ENCODE measurements at places on chromosomes 12 and 14.

DNA sequence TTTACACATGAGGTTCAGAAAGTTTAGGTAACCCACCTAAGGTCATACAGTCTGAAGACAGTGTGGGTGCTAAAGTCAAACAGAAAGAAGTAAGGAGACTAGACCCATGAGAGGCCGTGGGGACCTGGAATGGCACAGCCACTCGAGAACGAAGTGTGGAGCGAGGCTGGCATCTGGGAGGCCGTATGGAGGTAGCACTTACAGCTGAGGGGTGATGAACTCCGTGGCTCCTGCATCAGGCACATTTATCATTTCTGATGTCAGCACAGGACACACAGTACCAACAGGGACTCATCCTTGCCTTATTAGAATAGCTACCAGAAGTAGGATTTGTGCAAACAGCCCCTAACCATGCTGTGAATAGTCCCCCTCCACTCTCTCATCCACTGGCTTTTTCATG is 30.5 kb downstream of the CRACR2A start:
- no peak for DNase-seq

GRCh38 chr12:44317651-44318126 is 481.8 kb downstream of the TMEM117 start:
- DNase-seq: no peak

GRCh38 chr14:71438684-71439083 is 493.5 kb upstream of the RGS6 start:
- no peak for DNase-seq

DNA sequence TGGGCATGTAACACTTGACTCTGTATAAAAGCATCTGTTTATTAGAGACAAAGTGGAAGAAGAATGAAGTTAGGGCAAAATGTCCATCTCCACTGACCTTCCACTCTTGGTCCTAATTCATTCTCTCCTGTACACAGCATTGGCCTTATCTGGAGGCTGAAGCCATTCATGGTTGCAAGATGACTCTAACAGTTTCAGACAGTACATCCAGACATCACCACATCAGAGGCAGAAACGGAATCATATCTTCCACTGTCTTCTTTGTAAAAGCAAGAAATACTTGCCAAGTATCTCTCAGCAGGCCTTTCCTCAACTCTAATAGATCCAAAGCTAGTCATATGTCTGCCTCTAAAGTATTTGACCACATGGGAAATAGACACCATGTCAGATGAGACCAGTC is 41.1 kb downstream of the PTHLH start:
- DNase-seq: no peak

DNA sequence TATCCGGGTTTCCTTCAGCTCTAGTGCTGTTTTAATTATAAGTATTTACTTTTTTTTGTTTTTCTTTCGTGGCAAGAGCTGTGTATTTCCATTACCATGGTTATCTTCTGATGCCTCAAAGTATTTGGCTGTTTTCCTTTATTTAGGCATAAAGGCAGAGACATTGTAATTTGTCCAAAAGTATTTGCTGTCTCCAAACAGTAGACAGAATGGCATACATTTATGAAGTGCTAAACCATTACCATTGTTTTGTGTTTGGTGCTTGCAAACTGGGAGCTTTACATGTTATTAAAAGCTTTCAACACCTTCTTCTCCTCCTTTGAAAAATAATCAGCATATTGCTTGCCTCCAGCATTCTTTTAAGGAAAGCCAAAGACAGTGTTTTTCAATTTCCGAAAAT is 46.3 kb downstream of the FLRT2 start:
- no peak for DNase-seq

DNA sequence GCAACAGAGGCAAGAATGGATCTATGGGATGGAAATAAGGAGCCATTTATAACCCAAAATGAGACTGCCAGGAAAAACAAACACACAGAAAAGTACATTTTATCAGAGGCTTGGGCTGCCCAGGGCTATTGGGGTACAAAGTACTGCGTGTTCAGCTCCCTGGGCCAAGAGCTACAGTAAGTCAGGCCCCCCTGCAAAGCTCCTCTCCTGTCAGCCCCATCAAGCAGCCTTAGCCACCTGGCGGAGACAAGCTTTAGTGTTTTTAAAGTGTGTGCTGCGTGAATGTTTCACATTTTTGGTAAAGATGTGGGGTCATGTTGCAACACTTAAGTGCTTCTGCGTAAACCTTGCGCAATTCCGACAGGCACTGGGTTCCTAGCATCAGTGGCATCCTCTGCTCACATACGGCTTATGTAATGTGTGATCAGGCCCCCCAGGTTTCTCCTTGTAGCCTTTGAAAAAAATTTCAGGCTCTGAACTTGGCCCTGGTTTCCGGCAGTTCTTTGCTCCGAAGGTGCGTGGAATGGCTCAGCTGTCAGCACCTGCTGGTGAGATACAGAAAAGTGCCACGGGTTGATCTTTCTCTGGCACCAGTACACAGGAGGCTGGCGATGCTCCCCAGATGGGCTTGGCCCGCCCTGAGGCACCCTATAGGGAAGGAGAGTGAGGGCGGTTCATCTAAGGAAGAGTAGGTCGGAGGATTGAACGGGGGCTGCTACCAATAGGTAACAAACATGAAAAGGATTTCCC is 198.7 kb upstream of the EEA1 start:
- DNase-seq: no peak

- no peak for DNase-seq
These were observed 21.6 kb downstream of the SYNDIG1L start for GRCh38 chr14:74404435-74404834.

GRCh38 chr12:105100207-105100985 is 7.1 kb upstream of the WASHC4 start:
- DNase-seq: no peak

DNA sequence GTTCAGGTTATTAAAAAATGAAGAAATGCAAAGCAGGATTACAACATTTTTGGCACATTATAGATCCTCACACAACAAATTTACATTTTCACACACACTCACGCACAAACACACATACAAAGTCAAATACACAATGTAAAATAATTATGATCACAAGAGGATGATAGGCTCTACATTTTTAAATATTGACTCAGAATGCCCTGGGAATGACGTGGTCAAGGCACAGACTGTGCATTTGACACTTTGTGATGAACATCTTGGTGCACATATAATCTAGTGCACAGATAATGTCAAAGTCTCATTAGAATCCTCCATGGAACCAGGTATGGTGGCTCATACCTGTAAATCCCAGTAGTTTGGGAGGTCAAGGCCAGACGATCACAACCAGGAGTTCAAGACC is 49.4 kb downstream of the DPF3 start:
- no peak for DNase-seq

DNA sequence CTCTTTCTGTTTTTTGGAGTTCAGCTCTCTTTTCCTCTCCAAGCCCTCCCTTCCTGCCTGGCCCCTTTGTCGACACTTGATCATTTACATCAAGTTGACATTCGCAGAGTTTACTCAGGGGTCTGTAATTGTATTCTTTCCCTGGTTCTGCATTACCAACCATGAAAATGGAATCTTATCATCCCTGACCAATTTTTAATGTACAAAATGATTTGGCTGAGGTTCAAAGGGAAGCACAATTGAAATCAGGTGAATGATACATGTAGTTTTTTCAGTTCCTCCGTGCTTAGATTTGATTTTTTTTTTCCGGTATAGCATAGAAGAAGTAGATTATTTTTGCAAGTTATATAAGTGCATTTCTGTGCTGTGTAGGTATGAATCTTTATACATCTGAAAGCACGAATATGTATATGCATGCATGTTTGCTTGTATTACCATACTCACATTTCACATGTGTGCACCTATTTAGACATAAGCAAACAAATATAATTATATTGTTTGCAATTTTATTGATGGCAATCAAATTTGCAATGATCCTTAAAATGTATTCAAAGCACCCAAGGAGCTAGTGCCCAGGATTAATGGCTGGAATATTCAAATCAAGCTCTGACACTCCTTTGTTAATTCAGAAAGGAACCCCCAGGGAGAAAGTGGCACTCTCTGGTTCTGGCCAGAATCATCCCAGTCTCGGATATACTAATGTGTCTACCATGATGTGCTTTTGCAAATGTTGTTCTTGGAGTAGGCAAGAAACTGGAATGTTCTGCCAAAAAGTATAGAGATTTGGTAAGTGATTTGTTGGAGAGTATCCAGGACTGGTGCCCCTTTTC is 189.3 kb downstream of the VRK1 start:
- no peak for DNase-seq

DNA sequence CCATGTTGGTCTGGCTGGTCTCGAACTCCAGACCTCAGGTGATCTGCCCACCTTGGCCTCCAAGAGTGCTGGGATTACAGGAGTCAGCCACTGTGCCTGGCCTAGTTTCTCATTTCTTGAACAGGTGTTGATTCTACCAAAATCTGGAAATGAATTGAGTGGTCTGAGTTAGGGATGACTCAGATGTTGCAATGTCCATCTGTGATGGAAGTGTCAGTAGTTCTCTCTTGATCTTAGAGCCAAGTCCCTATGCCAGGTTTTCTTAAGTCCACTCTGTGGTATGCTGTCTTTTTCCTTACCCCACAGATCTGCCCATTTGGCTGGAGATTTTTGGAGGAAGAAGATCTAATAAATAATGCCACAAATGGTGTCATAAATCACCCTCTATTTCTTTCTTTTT is 12.6 kb downstream of the SNAPC1 start:
- DNase-seq: no peak

DNA sequence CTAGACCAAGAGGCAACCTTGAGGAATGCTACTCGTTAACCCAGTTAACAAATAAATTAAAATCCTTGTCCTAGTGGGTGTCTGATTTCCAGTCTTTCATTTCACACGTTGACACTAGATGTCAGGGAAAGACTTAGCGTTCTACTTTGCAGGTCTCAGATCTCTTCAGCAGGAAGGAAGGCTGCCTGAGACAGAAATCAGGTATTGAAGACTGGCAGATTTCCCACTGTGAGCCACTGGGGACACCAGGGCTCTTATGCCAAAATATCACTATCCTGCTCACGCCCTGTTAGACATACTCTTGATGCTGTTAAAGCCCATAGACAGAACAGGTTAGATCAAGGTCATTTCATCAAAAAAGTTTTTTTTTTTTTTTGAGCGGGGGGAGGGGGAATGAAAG is 33.0 kb downstream of the EMP1 start:
- DNase-seq: no peak

DNA sequence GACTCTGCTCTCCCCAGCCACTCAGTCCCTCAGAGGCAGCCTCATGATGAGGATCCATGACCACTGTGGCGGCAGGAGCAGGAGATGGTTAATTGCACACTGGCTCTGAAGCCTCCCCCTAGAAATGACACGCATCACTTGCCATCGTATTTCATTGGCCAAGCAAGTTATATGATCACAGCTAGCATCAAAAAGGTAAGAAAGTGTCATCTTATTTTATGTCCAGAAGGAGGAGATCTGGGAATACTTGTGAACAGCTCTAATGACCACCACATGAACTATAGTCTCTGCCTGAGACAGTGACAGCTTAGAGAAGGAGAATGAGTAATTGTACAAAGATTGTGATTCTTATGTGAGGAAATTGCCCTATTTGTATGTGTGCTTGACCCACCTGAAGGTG is 363.4 kb downstream of the NUAK1 start:
- no peak for DNase-seq

DNA sequence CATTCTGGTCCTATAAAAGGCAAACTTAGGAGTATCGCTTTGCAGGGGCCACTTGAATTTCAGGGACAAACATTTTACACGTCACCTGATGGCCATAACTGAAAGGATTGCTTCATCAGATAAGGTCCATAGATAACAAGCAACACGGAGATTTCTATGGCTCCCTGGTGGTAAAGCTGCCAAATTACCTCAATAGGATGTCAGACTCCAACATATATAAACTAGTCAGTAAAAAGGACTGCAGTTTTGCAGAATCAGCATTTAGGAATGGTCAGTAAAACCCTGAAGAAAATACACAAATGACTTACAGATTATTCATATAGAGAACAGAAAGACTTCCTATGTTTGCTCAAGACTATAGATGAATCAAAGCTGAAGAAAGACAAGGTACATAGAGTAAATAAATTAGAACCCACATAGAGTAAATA is 66.1 kb upstream of the GRIP1 start:
- DNase-seq: no peak

DNA sequence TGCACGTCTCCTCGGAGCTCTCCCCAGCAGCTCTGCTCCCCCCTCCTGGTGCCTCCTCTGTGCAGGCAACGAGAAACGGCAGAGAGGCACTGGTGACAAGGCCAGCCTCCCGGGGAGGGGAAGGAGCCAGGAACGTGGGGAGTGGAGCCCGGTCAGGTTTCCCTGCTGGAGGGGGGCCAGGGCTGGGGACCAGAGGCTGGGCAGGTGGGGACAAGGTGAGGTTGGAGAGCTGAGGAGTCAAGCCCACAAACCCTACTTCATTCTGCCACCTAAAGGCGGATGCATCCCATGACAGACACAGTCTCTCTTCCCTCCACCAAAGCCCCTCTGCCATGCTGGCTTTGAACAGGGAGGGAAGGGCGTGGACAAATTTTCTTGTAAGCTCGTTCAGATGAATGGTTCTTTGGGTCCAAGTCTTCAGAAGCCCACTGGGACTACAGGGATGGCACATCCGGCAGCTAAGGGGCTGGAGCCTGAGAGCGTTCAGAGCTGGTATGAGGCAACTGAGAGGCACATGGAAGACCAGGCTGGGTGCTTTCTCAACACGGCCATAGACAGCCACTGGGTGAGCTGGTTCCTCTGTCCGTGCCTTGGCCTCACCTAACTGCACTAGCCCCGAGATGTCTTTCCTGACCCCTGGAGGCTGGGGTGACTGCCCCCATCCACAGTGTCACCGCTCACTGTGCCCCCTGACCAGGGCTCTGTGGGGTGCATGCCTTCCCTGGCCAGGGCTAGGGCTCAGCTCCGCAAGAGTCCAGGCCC is 105.9 kb downstream of the RBM19 start:
- DNase-seq: no peak

DNA sequence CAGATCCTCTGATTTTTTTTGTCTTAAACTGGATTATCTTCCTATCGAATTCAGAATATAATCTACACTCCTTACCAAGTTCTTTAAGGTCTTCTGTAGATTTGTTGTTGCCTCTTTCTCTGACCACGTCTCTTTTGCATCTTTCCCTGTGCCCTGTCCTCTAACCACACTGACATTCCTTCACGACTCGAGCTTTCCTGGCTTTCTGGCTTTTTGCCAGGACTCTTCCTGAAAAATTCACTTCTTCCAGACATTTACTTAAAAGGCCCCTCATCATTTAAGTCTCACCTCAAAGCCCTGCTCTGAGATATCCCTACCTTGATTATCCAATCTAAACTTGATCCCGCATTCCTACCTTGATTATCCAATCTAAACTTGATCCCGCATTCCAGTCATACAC is 422.3 kb upstream of the DCN start:
- no peak for DNase-seq

DNA sequence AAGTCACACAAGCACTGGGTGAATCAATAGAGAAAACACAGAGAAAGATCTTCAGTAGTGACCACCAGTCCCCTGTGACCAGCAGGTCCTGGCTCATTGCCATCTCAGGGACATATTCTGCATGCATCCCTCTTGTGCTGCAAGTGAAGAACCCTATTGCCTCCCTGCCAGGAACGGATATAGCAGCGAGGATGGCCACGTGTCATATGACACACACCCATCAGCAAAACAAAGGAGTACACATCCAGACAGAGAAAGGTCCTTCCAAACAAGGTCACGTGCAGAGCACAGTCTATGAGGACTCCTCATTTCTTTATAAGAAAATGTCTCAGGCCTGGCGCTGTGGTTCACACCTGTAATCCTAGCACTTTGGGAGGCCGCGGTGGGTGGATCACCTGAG is 638.4 kb downstream of the FLRT2 start:
- no peak for DNase-seq
